HepG2 (cell line): ENCODE measurements at places on chromosomes 2 and 18. TPM values are rescaled to one million over a fixed set of nuclear protein-coding genes. Genes with fewer than 3 reads are reported as not detected.

The MAP2 gene
- not detected in 2 replicates for total RNA-seq

The HES6 gene
- total RNA-seq = 59.0 and 82.8 TPM in 2 replicates

The OXER1 gene
- total RNA-seq = 6.5 and 8.0 TPM in 2 replicates

The IL1B gene
- total RNA-seq = not detected in 2 replicates

The OTOF gene
- total RNA-seq = 0.04 TPM in 1 of 2 replicates, not detected in the other

The HADHB gene
- total RNA-seq = 238 and 304 TPM in 2 replicates

The GRP gene
- total RNA-seq = not detected in 2 replicates

The DQX1 gene
- total RNA-seq = 23.9 and 27.6 TPM in 2 replicates

The NPPC gene
- 0.11 TPM in 1 of 2 replicates, not detected in the other for total RNA-seq

The SLC40A1 gene
- total RNA-seq = 10.6 and 19.2 TPM in 2 replicates

The APCDD1 gene
- total RNA-seq = 2.1 and 2.4 TPM in 2 replicates

The SIX2 gene
- not detected in 2 replicates for total RNA-seq

The SLC9A2 gene
- total RNA-seq = 0.02 TPM in 1 of 2 replicates, not detected in the other

The IL37 gene
- not detected in 2 replicates for total RNA-seq

GRCh38 chr2:163717515-163717914, 18.3 kb downstream of the FIGN start:
- no peak overlapping the region for H3K4me3 ChIP-seq
- no peaks in the 10 kb centered on the region for H3K27me3 ChIP-seq
- H3K4me1 ChIP-seq = peaks cover 18% of the 10 kb centered on the region
- no peak overlapping the region for H3K27ac ChIP-seq
- DNase-seq = peak; percentile 35
- no peaks in the 10 kb centered on the region for H3K36me3 ChIP-seq

GRCh38 chr2:109238580-109238979, 109.6 kb downstream of the SH3RF3 start:
- H3K27me3 ChIP-seq = no peaks in the 10 kb centered on the region
- DNase-seq = no peak
- no peaks in the 10 kb centered on the region for H3K4me1 ChIP-seq
- no peak overlapping the region for H3K27ac ChIP-seq
- no peak overlapping the region for H3K4me3 ChIP-seq

DNA sequence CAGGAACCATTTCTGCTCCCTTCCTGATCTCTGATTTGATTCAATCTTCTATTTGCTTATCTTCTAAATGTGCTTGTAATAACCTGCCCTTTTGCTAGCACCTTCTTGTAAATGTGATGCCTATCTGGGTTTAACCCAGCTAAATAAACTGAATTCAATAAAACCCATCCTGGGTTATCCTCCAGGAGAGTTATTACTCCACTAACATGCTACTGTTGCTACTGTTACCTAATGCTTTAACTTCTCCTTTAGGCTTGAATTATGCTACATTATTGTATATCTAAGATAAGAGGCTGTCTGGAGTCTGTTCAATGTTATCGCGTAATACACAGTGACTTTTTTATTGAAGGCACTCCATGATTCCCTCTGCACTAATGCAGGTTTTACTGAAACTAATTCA, 206.5 kb upstream of the CTAGE1 start:
- no peak overlapping the region for H3K27ac ChIP-seq
- H3K36me3 ChIP-seq = no peaks in the 10 kb centered on the region
- H3K4me1 ChIP-seq = no peaks in the 10 kb centered on the region
- H3K4me3 ChIP-seq = no peak overlapping the region
- no peak for DNase-seq

DNA sequence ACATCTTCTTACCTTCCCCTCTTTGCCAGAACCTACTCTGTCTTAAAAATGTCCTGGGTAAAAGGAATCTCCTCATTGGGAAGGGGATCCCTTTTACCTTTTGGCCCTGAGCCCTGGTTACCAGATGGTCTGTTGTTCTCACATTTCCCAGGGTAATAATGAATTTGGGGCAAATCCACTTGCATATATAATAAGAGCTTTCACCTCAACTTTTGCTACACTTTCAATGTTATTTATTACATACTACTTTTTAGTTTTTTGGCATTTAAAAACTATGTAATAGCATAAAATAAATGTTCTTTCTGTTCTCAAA, 15.0 kb downstream of the CERS6 start:
- peaks cover 62% of the 10 kb centered on the region for H3K4me1 ChIP-seq
- no peaks in the 10 kb centered on the region for H3K36me3 ChIP-seq
- no peak overlapping the region for H3K27ac ChIP-seq
- DNase-seq = no peak

GRCh38 chr2:62234755-62235655, 39.1 kb downstream of the B3GNT2 start:
- no peaks in the 10 kb centered on the region for H3K36me3 ChIP-seq
- H3K4me1 ChIP-seq = peaks cover 16% of the 10 kb centered on the region
- DNase-seq = no peak
- H3K4me3 ChIP-seq = no peak overlapping the region

DNA sequence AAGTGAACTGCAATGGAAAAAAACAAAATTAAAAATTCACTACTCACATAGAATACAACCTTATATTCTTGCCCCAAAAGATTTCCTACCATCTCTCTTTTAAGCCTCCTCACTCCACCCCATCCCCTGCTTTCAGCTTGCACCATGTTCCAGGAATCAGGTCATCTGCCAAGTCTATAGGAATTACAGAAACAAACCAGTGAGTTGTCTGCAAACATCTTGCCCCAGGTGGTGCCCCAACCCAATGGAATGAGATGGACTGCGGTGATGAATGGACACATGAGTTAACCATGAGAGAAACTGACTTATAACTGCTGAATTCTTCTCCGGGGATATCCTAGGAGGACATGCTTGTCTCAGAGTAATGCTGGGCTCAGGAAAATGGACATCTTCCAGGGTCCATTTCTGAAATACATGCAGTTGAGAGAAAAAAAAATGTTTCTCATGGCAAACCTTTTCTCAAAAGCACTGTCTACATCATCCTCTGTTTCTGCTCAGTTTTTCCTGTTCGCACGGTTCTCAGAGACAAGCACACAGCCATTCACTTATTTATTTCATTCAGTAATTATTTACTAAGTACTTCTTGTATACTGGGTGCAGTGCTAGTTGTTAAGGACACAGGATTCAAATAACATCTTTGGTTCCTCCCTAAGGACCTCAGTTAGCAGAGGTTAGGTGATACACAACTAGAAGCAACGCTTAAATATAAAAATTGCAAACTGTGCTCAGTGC, 350.0 kb downstream of the RND3 start:
- no peak overlapping the region for H3K4me3 ChIP-seq
- H3K36me3 ChIP-seq = no peaks in the 10 kb centered on the region
- no peaks in the 10 kb centered on the region for H3K4me1 ChIP-seq
- DNase-seq = no peak
- H3K27me3 ChIP-seq = no peaks in the 10 kb centered on the region

GRCh38 chr2:147847746-147848391, 3.0 kb downstream of the ACVR2A start:
- H3K27ac ChIP-seq = no peak overlapping the region
- H3K36me3 ChIP-seq = no peaks in the 10 kb centered on the region
- no peaks in the 10 kb centered on the region; the same call in 2 of the 3 replicates for H3K27me3 ChIP-seq
- no peak for DNase-seq

DNA sequence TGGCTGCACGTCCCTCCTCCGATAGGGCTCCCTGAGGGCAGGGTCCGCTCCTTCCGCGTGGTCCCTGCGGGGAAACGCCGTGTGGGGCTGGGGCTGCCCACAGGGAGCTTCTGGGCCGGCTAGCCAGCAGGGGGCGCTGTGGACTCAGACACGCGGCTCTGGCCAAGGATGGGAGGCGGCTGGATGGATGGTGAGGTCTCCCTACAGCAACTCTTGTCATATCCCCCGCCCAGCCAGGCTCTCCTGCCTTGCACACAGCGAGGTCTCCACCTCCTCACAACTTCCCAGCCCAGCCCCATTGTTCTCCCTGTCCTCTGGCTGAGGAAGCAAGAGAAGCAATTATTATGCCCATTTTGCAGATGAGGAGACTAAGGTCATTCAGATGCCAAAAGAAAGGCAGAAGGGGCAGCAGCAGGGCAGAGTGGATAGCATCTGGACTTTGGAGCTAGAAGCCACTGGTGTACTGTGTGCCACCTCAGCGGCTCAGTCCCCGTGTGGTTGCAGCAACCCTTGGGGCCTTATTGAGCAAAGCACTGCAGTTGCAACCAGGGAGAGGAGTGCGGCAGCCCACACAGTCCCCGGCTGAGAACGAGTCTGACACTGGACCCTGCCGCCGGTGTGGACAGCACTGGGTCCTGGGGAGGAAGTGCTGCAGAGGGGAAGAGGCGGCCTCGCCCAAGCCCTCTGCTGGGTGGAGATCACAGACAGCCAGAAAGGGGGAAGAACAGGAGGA, 99.0 kb downstream of the ZFP36L2 start:
- H3K27ac ChIP-seq = no peak overlapping the region
- no peaks in the 10 kb centered on the region for H3K36me3 ChIP-seq
- no peak overlapping the region for H3K4me3 ChIP-seq
- DNase-seq = peak; percentile 68
- H3K4me1 ChIP-seq = peaks cover 58% of the 10 kb centered on the region

- no peaks in the 10 kb centered on the region for H3K27me3 ChIP-seq
- no peaks in the 10 kb centered on the region for H3K36me3 ChIP-seq
- H3K4me1 ChIP-seq = peaks cover 54% of the 10 kb centered on the region
- no peak for DNase-seq
- H3K4me3 ChIP-seq = no peak overlapping the region
Observed at GRCh38 chr2:186543561-186544131, 46.2 kb upstream of the ITGAV start.

DNA sequence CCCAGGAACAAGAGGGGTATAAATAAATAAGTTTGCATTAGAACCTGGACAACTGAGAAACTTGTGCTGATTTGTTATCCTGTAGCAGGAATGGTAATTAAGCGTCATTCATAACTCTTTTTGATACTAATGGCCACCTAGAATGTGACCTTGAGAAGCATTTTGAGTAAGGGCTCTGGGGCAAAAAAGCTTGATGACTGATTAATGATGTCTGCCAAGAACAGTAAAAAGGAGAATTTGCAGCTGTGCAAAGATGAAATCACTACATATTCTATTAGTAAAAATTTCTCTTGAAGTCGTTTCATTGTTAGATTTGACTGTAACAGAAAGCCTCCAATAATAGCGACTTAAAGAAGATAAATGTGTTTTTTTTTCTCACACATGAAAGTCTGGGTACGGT, 157.7 kb downstream of the PRKCE start:
- H3K27ac ChIP-seq = no peak overlapping the region
- no peak overlapping the region for H3K4me3 ChIP-seq
- no peaks in the 10 kb centered on the region for H3K4me1 ChIP-seq
- H3K27me3 ChIP-seq = 0 out of 2 replicates have a peak, but pooled peaks cover 1% of the 10 kb centered on the region

DNA sequence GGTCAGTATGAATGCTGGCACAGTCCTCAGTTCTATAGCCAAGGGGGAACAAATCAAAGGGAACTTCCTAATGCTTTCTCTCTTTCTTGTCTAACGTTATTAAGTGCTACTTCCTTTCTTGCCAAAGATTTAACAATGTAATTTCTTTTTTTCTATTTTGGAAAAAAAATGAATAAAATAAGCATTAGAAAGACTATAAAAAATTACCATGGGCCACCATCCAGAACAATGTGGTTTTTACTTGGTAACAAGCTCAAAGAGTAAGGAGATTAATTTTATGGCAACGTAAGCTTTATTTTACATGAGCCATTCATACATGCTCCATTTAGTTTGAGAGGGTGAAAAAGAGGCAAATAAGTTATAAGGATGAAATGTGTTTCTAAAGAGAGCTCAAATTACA, 40.1 kb downstream of the SERPINE2 start:
- no peak for DNase-seq
- H3K4me3 ChIP-seq = no peak overlapping the region
- H3K4me1 ChIP-seq = peaks cover 47% of the 10 kb centered on the region
- H3K27ac ChIP-seq = no peak overlapping the region
- H3K27me3 ChIP-seq = no peaks in the 10 kb centered on the region
- H3K36me3 ChIP-seq = no peaks in the 10 kb centered on the region

DNA sequence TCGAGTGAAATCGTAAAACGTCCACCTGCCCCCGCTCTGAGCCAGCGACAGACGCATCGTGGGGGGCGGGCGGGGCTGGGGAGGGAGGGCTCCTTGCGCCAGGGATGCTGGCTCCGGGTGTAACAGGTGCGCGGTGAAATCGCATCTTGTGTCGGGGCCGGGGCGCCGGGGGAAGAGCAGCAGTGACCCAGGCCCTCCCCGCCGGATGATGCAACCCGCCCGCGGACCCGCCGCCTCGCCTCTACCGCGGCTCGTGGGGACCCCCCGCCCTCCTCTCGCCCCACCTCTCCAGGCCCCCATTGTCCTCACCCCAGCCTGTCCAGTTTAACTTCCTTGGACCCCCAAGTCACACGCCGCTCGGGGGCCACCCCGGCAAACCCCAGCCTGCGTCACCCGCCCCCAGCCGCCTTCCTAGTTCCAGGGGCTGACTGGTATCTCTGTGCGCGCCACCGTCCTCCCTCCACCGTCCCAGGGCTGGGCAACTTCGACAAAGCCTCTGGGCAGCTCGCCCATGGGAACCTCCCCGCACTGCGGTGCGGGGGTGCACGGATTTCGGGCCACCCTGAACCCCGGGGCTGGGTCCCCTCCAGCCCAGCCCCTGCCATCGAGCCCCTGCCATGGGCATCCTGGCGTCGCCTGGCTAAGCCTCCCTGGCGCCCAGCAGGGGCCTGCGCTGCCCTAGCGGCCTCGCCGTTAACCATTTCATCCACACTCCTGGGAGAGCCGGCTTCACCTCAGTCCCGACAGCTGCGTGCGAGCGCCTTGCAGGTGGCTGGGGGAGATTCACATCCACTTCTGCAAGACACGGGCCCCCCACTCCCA, 799 bp upstream of the KIF1A start:
- H3K27ac ChIP-seq = no peak overlapping the region
- no peaks in the 10 kb centered on the region for H3K36me3 ChIP-seq
- DNase-seq = no peak
- H3K27me3 ChIP-seq = peaks cover 26% of the 10 kb centered on the region; the same call in 1 of the 2 replicates
- H3K4me1 ChIP-seq = no peaks in the 10 kb centered on the region

DNA sequence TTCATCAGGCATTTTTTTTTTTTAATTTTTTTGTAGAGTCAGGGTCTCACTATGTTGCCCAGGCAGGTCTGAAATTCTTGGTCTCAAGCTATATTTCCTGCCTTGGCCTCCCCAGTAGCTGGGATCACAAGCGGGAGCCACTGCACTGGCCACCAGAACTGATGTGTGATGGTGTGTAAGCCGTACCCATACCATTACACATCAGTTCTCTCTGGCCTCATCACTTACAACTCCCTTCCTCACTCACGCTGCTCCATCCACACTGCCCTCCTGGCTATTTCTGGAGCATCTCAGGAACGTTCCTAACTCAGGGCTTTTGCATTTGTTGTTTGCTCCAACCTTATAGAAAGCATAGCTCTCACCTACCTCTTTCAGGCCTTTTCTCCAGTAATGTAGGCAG, 834.5 kb upstream of the ID2 start:
- no peak overlapping the region for H3K27ac ChIP-seq
- no peak for DNase-seq
- H3K4me1 ChIP-seq = peaks cover 16% of the 10 kb centered on the region; the same call in 1 of the 2 replicates
- no peak overlapping the region for H3K4me3 ChIP-seq
- no peaks in the 10 kb centered on the region; the same call in 2 of the 3 replicates for H3K27me3 ChIP-seq
